ENCODE measurements at places on chromosomes 16 and 17. TPM values are rescaled to one million over a fixed set of nuclear protein-coding genes. Genes with fewer than 3 reads are reported as not detected.

DNA sequence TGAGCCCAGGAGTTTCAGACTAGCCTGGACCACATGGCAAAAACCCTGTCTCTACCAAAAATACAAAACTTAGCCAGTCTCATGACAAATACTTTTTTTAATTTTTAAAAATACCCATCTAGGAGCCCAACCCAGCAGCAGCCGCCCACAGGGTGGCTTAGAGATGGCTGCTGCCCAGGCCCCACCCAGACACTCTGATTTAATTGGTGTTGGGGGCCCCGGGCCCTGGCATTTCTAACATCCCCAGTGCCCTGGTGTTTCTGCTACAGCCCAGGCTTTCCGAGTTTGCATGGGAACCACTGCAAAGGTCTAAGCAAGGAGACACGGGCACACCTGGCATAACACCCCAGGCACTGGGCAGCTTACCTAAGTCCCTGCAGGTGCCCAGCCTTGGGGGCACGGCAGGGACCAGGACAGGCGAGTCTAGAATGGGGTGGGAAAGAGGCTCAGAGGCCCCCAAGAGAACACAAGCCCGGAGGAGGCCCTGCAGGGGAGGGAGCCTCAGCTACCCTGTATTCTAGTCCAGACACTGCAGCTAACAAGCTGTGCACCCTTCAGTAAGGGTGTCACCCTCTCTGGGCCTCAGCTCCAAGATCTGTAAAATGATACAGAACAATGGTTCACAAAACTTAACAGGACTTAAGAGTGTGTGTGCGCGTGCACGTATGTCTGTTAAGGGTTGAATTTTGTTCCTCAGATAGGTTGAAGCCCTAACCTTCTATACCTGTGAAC is 48.8 kb downstream of the RMI2 start:
- no peak overlapping the region for H3K27ac ChIP-seq
- no peaks in the 10 kb centered on the region for H3K4me1 ChIP-seq
- H3K27me3 ChIP-seq, result no peaks in the 10 kb centered on the region
- H3K36me3 ChIP-seq, result no peaks in the 10 kb centered on the region
- peak; percentile 75 for DNase-seq

DNA sequence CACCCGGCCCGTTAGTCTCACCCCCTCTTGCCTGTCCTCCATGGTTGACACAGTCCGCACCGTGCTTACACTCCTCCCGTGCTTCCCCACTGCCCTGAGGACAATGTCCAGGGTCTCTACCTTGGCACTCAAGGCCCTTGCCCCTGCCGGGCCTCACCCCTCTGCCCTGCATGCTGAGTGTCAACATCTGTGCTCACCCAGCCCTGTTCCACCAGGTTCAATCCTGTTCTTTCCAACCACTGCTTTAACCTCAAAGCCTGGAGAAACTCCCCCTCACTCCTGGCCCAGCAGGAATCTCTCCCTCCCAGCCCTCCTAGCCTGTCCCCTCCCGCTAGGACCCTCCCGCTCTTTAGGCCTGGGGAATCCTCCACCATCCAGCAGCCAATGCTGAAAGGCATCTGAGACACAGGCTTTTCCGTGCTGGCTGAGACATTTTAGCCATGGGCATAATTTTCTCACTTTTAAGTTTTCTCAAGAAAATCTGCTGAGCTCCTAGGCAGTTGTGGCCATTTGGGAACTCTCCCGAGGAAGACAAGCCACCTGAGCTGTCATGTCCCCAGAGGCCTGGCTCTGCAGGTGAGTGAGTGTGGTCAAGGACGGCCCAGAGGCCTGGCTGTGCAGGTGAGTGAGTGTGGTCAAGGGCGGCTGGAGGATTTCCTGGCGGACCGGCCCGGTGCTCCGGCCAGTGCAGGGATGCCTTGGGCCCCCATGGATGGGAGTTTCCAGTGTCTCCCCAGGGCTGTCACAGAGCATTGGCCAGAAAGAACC is 10.8 kb upstream of the P2RX1 start:
- H3K4me3 ChIP-seq, result no peak overlapping the region
- H3K27ac ChIP-seq, result no peak overlapping the region
- H3K36me3 ChIP-seq, result no peaks in the 10 kb centered on the region
- peak; percentile 76 for DNase-seq
- no peaks in the 10 kb centered on the region for H3K4me1 ChIP-seq

GRCh38 chr17:78719630-78720298 is 62.3 kb downstream of the CYTH1 start:
- DNase-seq, result no peak
- H3K27me3 ChIP-seq, result no peaks in the 10 kb centered on the region
- H3K36me3 ChIP-seq, result no peaks in the 10 kb centered on the region
- H3K4me1 ChIP-seq, result peaks cover 26% of the 10 kb centered on the region

DNA sequence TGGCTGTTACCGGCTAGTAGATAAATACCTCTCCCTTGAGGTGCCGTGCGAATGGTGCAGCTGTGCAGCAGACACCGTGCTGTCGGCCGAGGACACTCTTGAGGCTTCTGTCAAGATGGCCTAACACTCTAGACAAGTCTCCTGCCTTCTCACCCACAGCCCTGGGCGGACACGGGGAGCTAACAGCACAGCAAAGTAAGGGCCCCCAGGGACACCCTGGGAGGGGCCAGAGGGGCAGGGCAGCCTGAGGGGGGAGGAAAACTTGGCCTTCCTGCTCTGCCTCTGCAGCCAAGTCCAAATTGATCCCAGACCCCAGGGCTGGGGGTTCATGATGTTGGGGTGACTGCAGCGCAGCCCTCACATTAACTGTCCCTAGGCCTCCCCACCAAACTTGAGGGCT is 210.2 kb downstream of the RPTOR start:
- no peak for DNase-seq
- H3K27ac ChIP-seq, result no peak overlapping the region

DNA sequence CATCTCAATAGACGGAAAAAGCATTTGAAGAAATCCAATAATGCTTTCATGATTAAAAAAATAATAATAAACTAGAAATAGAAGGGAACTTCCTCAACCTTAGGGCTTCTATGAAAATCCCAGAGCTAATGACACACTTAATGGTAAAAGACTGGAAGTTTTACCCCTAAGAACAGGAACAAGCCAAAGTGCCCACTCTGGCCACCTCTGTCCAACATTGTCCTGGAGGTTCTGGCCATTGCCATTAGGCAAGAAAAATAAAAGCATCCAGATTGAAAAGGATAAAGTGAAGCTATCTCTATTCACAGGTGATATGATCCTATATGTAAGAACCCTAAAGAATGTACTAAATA is 2.5 kb upstream of the LITAF start:
- H3K27me3 ChIP-seq, result no peaks in the 10 kb centered on the region
- H3K36me3 ChIP-seq, result no peaks in the 10 kb centered on the region
- DNase-seq, result no peak
- H3K4me1 ChIP-seq, result peaks cover 17% of the 10 kb centered on the region
- no peak overlapping the region for H3K27ac ChIP-seq

- no peaks in the 10 kb centered on the region for H3K36me3 ChIP-seq
- H3K27ac ChIP-seq, result peak overlapping the region; percentile 41
- peak overlapping the region; percentile 22 for H3K4me3 ChIP-seq
These were observed 57.3 kb upstream of the BCO1 start for GRCh38 chr16:81181013-81181720.

PRDM7 gene
- not detected for total RNA-seq

INTS2 gene
- total RNA-seq, result 9.8 TPM

- H3K4me3 ChIP-seq, result no peak overlapping the region
- no peaks in the 10 kb centered on the region for H3K36me3 ChIP-seq
- H3K27me3 ChIP-seq, result no peaks in the 10 kb centered on the region
- H3K4me1 ChIP-seq, result peaks cover 22% of the 10 kb centered on the region
These were observed 93.6 kb upstream of the CIBAR2 start for GRCh38 chr16:85205747-85206471.

Data from osteoblast (primary cell).